Psoas muscle (tissue), 8 donors: ENCODE measurements at places on chromosomes 6 and 20. TPM values are rescaled to one million over a fixed set of nuclear protein-coding genes. Genes with fewer than 3 reads are reported as not detected.
A peak's percentile ranks its signal among the peaks of the same experiment; 100 is the strongest.

GRCh38 chr20:51641866-51642265 lies 99.3 kb upstream of the NFATC2 start:
- H3K4me1 ChIP-seq = no peaks in the 10 kb centered on the region
- no peaks in the 10 kb centered on the region for H3K27me3 ChIP-seq
- H3K27ac ChIP-seq = no peak overlapping the region
- no peaks in the 10 kb centered on the region for H3K36me3 ChIP-seq
- no peak for DNase-seq

DNA sequence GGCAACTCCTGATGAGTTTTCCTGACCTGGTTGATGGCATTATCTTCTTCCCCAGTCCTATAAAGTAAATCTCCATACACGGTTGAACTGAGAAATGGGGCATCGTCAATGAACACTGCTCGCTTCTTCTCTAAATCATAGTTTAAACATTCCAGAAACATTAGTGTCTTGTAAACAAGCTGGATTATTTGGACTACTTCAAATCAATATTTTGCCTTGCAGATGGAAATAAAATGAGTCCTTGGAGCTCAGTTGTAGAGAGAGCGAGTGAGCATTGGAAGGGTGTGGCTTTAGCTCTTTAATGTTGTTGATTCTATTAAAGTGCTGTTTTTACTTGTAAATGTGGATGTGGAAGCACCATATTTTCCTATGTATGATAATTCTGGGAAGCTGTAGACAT lies 18.4 kb downstream of the C6orf89 start:
- DNase-seq = no peak
- peaks cover 80% of the 10 kb centered on the region for H3K36me3 ChIP-seq
- no peaks in the 10 kb centered on the region for H3K27me3 ChIP-seq
- H3K27ac ChIP-seq = no peak overlapping the region
- H3K4me1 ChIP-seq = peaks cover 18% of the 10 kb centered on the region

GRCh38 chr6:8749465-8749864 lies 314.1 kb upstream of the SLC35B3 start:
- no peak overlapping the region for H3K27ac ChIP-seq
- no peaks in the 10 kb centered on the region for H3K36me3 ChIP-seq
- no peaks in the 10 kb centered on the region for H3K27me3 ChIP-seq
- H3K4me1 ChIP-seq = no peaks in the 10 kb centered on the region
- DNase-seq = no peak

- no peaks in the 10 kb centered on the region for H3K27me3 ChIP-seq
- no peak for DNase-seq
- H3K4me1 ChIP-seq = no peaks in the 10 kb centered on the region
Observed at GRCh38 chr6:14365393-14365792, 247.8 kb downstream of the CD83 start.

GRCh38 chr6:40419377-40419776 lies 167.8 kb downstream of the LRFN2 start:
- H3K4me1 ChIP-seq = peaks cover 27% of the 10 kb centered on the region
- H3K27ac ChIP-seq = no peak overlapping the region
- H3K36me3 ChIP-seq = no peaks in the 10 kb centered on the region
- peak; percentile 70 for DNase-seq

GRCh38 chr6:168808232-168808631 lies 367.2 kb downstream of the SMOC2 start:
- no peak overlapping the region for H3K27ac ChIP-seq
- no peak overlapping the region for H3K4me3 ChIP-seq
- no peak for DNase-seq
- no peaks in the 10 kb centered on the region for H3K4me1 ChIP-seq

DNA sequence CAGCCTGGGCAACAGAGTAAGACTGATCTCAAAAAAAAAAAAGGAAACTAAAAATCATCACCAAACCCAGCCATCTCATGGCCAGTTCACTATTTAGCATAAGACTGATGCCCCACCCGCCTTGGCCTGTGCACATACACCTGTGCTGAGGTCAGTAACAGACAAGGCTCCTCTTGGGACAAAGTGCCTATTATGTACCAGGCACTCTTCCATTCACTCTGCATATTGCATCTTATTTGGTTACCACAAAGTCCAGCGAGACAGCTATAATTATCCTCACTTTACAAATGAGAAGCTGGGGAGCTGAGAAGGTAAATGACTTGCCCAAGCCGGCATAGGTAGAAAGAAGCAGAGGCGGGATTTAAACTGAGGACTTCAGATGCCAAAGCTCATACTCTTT lies 3.8 kb downstream of the PTPRT start:
- no peak overlapping the region for H3K4me3 ChIP-seq
- H3K27me3 ChIP-seq = peaks cover 16% of the 10 kb centered on the region
- DNase-seq = no peak
- no peak overlapping the region for H3K27ac ChIP-seq
- H3K4me1 ChIP-seq = no peaks in the 10 kb centered on the region

- peaks cover 9% of the 10 kb centered on the region for H3K4me1 ChIP-seq
- no peak overlapping the region for H3K27ac ChIP-seq
- no peaks in the 10 kb centered on the region for H3K27me3 ChIP-seq
- no peaks in the 10 kb centered on the region for H3K36me3 ChIP-seq
- DNase-seq = no peak
Observed at GRCh38 chr6:170243791-170244291, 47.0 kb downstream of the DLL1 start.

DNA sequence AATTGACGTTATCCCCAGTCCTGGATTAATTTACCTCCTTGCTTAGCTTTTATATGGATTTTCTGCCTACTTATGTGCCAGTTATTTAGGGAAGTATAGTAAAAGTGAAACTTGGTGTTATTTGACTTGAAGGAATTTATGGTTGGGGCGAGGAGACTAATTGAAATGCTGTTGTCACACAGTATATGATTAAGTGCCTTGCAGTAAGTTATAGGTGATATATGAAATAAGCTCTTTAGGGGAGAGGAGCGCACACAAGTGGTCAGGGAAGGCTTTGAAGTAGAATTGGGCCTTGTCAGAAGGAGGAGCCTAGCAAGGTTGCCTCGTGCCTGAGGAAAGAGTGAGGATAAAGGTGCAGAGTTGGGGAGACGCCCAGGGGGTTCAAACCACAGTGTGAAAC lies 20.5 kb downstream of the NCOA7 start:
- no peaks in the 10 kb centered on the region for H3K27me3 ChIP-seq
- DNase-seq = no peak
- H3K4me3 ChIP-seq = no peak overlapping the region
- H3K27ac ChIP-seq = no peak overlapping the region

Gene ATP6V1G2
- 0.69 TPM for total RNA-seq

Gene UNC5CL
- 0.43 TPM for total RNA-seq

Gene MTFR2
- 0.20 TPM for total RNA-seq

Gene PDYN
- total RNA-seq = not detected

Gene CCDC28A
- 5.3 TPM for total RNA-seq

Gene PTCHD4
- total RNA-seq = 0.19 TPM
